GM12878 (cell line): ENCODE measurements at places on chromosomes 11 and 22. TPM values are rescaled to one million over a fixed set of nuclear protein-coding genes. Genes with fewer than 3 reads are reported as not detected.

GRCh38 chr11:27688076-27688475 is 12.2 kb downstream of the BDNF start:
- no peaks in the 10 kb centered on the region for H3K36me3 ChIP-seq
- H3K27me3 ChIP-seq, result no peaks in the 10 kb centered on the region
- no peaks in the 10 kb centered on the region for H3K4me1 ChIP-seq
- no peak overlapping the region for H3K4me3 ChIP-seq
- H3K27ac ChIP-seq, result no peak overlapping the region

DNA sequence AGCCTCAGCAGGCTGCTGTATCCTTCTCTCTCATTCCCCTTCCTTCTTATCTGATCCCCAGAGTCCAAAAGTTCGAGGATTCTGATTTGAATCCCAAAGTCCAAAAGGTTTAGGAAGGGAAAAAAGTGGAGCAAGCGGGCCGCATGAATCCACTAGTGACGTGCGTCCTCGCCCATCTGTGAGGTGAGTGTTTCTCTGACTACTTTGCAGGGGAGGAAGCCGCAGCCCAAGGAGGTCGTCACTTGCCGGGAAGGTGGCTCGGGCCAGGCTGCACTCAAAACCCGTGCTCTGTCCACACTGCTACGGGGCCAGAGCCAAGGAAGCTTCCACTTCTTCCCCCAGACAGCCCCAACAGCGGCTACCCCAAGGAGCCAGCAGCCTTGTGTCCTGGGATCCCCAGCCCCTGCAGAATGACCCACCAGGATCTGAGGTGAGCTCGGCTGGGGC is 16.3 kb downstream of the SLC25A18 start:
- H3K4me1 ChIP-seq, result no peaks in the 10 kb centered on the region
- H3K4me3 ChIP-seq, result no peak overlapping the region
- no peaks in the 10 kb centered on the region; the same call in 1 of the 2 replicates for H3K27me3 ChIP-seq
- no peak for DNase-seq

DNA sequence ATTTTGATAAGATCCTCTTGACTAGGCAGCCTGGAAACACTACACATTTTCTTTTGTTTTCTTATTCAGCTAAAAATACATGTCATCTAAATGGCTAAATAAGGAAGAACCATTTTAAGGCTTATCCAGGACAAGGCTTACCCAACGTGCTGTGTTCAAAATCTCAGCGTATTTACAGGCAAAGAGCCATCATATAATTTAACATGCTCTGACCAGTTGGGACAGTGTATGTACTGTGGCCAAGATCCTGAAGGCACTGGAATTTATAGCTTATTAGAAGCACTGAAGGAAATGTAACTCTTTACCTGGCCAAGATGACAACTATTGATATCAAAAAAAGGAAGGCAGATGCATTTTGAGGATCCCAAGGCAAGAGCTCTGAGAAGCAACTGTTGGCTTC is 71.1 kb downstream of the PPFIBP2 start:
- H3K27ac ChIP-seq, result no peak overlapping the region
- H3K4me3 ChIP-seq, result no peak overlapping the region
- H3K27me3 ChIP-seq, result no peaks in the 10 kb centered on the region
- peaks cover 15% of the 10 kb centered on the region for H3K36me3 ChIP-seq
- peaks cover 7% of the 10 kb centered on the region; the same call in 1 of the 2 replicates for H3K4me1 ChIP-seq

DNA sequence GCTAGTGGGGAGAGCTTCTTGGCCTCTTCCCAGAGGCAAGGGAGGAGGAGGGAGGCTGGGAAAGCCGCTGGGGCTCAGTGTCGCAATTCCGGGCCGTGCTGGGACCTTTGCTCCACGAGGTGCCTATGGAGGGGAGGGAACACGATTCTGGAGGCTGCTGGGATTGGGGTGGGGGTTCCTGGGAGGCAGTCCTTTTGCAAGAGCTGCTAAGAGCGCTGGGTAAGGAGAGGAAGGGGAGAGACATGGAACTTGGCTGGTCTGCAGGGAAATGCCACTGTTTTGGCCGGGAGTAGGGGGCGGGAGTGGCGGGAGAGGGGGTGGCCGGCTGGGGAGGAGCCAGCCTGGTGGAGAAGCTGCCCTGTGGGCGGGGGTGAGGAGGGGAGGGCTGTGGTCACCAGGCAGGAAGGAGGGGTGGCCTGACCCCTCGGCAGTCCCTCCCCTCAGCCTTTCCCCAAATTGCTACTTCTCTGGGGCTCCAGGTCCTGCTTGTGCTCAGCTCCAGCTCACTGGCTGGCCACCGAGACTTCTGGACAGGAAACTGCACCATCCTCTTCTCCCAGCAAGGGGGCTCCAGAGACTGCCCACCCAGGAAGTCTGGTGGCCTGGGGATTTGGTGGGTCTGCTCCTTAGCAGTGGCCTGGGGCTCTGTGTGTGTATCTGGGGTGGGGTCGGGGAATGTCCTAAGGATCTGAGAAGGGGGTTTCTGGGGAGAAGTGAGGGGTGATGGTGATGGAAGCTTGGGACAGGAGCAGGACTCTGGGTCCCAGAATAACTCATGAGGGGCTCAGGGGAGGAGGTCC is at the start of gene NR1H3:
NR1H3 (plus strand) TSS at position 480 of the 800 bp plus-strand sequence. CDS start 1,221 bp downstream, outside the sequence.
- H3K27ac ChIP-seq, result no peak within 1 kb of the TSS
- H3K36me3 ChIP-seq, result no peaks in the 10 kb centered on the region
- no peaks in the 10 kb centered on the region for H3K4me1 ChIP-seq
- DNase-seq, result no peak

GRCh38 chr11:47414685-47415070 is 6.3 kb downstream of the SLC39A13 start:
- no peaks in the 10 kb centered on the region for H3K27me3 ChIP-seq
- H3K36me3 ChIP-seq, result peaks cover 12% of the 10 kb centered on the region
- no peaks in the 10 kb centered on the region for H3K4me1 ChIP-seq
- H3K4me3 ChIP-seq, result no peak overlapping the region

DNA sequence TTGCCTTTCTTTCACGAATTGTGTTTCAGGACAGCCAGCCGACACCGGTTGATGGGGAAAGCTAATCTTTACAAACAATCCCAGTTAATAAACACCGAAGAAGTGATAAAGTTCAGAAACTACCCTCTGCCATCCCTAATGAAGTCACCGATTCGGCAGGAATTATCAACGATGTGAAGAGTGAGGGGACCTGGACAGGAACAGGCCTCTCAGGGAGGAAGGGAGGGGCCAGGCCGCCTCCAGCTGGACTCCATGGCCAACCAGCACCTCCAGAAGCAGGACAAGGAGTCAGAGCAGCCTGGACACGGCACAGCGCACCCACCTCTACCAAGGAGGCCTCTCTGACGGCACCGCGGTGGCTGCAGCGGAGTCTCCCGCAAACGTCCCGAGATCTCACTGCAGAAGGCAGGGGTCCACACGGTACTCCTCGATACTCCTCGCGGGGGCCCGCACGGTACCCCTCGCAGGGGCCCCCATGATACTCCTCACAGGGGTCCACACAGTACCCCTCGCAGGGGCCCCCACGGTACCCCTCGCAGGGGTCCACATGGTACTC is 3.9 kb downstream of the TOLLIP start:
- no peaks in the 10 kb centered on the region; the same call in 1 of the 2 replicates for H3K36me3 ChIP-seq
- no peaks in the 10 kb centered on the region for H3K27me3 ChIP-seq
- no peak overlapping the region for H3K27ac ChIP-seq
- H3K4me1 ChIP-seq, result peaks cover 25% of the 10 kb centered on the region
- no peak overlapping the region for H3K4me3 ChIP-seq

DNA sequence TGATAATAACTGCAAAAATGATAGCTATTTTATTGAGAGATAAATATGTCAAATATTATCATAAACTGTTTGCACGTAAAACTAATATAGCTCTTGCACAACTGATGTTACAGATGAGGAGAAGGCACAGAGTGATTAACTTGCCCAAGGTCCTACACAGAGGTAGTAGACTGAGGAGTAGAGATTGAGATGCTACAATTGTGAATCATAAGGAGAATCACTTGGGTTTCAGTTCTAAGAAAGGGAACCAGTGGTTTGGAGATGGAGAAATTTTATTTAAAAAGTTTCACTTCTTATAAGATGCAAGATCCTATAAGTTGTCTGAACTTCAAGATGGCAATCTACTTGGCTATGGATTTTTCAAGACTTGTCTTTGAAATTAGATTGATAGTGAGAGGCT is 224.8 kb upstream of the RAG2 start:
- H3K36me3 ChIP-seq, result no peaks in the 10 kb centered on the region
- no peak overlapping the region for H3K27ac ChIP-seq
- no peak for DNase-seq
- no peaks in the 10 kb centered on the region for H3K27me3 ChIP-seq
- no peak overlapping the region for H3K4me3 ChIP-seq

DNA sequence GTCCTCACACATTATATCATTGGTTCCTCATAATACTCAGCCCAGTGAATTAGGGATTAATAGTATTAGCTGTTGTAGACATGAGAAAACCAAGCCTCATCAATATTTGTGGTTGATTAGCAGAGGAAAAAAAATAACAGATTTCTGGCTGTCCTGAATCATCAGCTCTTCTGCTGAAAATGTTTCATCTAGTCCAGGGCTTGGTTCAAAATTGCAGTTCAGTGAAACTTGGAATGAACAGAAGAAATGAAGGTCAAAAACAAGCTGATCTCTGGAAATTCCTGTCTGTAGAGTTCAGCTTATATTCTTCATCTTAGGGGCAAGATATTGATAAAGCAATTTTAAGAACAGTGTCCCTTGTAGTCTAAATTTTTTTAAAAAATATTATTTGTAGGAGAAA is 361.1 kb upstream of the CCDC179 start:
- no peaks in the 10 kb centered on the region for H3K4me1 ChIP-seq
- no peaks in the 10 kb centered on the region for H3K27me3 ChIP-seq
- no peak for DNase-seq

GP1BB gene
- total RNA-seq, result 0.28 and 0.35 TPM in 2 replicates

GRCh38 chr11:42066113-42066512 is 606.7 kb upstream of the LRRC4C start:
- DNase-seq, result no peak
- H3K27ac ChIP-seq, result no peak overlapping the region
- H3K4me3 ChIP-seq, result no peak overlapping the region
- no peaks in the 10 kb centered on the region for H3K36me3 ChIP-seq
- no peaks in the 10 kb centered on the region for H3K4me1 ChIP-seq
- H3K27me3 ChIP-seq, result no peaks in the 10 kb centered on the region

DNA sequence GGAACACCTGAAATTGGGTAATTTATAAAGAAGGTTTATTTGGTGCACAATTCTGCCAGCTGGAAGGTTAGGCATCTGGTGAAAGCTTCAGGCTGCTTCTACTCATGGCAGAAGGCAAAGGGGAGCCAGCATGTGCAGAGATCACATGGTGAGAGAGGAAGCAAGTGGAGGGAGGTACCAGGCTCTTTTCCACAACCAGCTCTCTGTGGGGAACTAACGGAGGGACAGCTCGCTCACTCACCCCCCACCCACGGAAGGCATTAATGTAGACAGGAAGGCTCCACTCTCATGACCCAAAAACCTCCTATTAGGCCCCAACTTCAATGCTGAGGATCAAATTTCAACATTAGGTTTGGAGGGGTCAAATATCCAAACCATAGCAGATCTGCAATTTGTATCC is 75.6 kb upstream of the ARHGAP32 start:
- no peaks in the 10 kb centered on the region for H3K4me1 ChIP-seq
- H3K27me3 ChIP-seq, result no peaks in the 10 kb centered on the region
- DNase-seq, result no peak
- H3K4me3 ChIP-seq, result no peak overlapping the region
- H3K27ac ChIP-seq, result no peak overlapping the region
- no peaks in the 10 kb centered on the region for H3K36me3 ChIP-seq

SLC15A3 gene
- 93.3 and 102 TPM in 2 replicates for total RNA-seq

NPTXR gene
- 0.37 and 0.38 TPM in 2 replicates for total RNA-seq

DNA sequence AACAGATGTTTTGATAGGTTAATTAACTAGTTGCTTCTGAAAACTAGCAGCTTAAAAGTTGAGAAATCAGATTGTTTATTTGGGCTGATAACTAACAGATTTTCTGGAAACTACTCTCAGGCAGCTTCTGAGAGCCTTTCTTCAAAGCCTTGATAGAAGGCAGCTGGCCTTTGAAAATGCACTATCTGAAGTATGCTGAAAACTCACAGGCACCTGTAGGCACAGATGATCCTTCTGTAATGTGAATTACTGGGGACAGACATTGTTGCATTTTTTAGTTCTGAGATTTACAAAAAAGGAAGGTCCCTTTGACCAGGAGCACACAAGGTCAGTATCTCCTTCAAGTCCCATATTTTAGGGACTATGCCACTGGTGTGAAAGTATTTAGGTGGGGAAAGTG is 460.8 kb upstream of the CNTN5 start:
- no peak for DNase-seq
- H3K27ac ChIP-seq, result no peak overlapping the region
- no peaks in the 10 kb centered on the region for H3K4me1 ChIP-seq

GRCh38 chr22:18970176-18970947 is 34.3 kb upstream of the PRODH start:
- H3K36me3 ChIP-seq, result no peaks in the 10 kb centered on the region
- H3K27me3 ChIP-seq, result no peaks in the 10 kb centered on the region; the same call in 1 of the 2 replicates
- no peaks in the 10 kb centered on the region for H3K4me1 ChIP-seq
- H3K4me3 ChIP-seq, result no peak overlapping the region
- no peak for DNase-seq
- no peak overlapping the region for H3K27ac ChIP-seq

ANKK1 gene
- total RNA-seq, result not detected in 2 replicates

DNA sequence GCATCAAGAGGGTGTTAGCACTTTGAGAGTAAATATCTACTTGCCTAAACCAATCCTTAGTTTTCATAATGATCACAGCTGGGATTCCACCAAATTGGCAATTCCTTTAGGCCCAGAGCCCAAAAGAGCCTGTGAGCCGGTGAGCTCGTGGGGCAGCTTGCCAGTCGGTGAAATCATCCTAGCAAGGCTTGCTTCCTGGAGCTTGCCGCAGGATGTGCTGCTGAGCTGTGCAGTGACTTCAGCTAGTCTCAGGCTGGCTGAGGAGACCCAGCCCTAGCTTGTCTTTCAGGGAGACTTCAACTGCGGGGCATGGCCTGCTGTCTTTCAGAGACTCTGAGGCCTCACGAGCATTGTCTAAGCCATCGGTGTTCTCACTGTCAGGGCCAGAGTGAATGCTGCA is 73.6 kb upstream of the SUSD2 start:
- no peaks in the 10 kb centered on the region for H3K27me3 ChIP-seq
- H3K4me1 ChIP-seq, result peaks cover 18% of the 10 kb centered on the region
- peaks cover 5% of the 10 kb centered on the region for H3K36me3 ChIP-seq
- H3K4me3 ChIP-seq, result no peak overlapping the region
- no peak overlapping the region for H3K27ac ChIP-seq

HTR3A gene
- total RNA-seq, result not detected in 2 replicates

MRGPRX4 gene
- not detected in 2 replicates for total RNA-seq

LRRC55 gene
- total RNA-seq, result not detected in 2 replicates

GRCh38 chr11:44207292-44207691 is 102.6 kb downstream of the ALX4 start:
- H3K27ac ChIP-seq, result no peak overlapping the region
- no peaks in the 10 kb centered on the region for H3K4me1 ChIP-seq
- no peaks in the 10 kb centered on the region for H3K27me3 ChIP-seq
- H3K4me3 ChIP-seq, result no peak overlapping the region

SPDYC gene
- not detected in 2 replicates for total RNA-seq

- no peak for DNase-seq
- H3K27me3 ChIP-seq, result peaks cover 9% of the 10 kb centered on the region; the same call in 1 of the 2 replicates
- no peaks in the 10 kb centered on the region for H3K4me1 ChIP-seq
- no peak overlapping the region for H3K27ac ChIP-seq
- H3K36me3 ChIP-seq, result no peaks in the 10 kb centered on the region
These were observed 23.6 kb upstream of the SLC25A1 start for GRCh38 chr22:19201869-19202798.

- no peaks in the 10 kb centered on the region for H3K27me3 ChIP-seq
- no peaks in the 10 kb centered on the region for H3K4me1 ChIP-seq
- no peak for DNase-seq
- H3K27ac ChIP-seq, result no peak overlapping the region
These were observed 1110.4 kb downstream of the BRD1 start for GRCh38 chr22:48717076-48717810.

GRCh38 chr11:57378186-57378585 is 2.8 kb downstream of the PRG3 start:
- H3K27me3 ChIP-seq, result no peaks in the 10 kb centered on the region
- no peak overlapping the region for H3K27ac ChIP-seq
- no peaks in the 10 kb centered on the region for H3K4me1 ChIP-seq
- no peak overlapping the region for H3K4me3 ChIP-seq
- no peak for DNase-seq
- no peaks in the 10 kb centered on the region for H3K36me3 ChIP-seq
